ENCODE measurements at places on chromosomes 2 and 18.

DNA sequence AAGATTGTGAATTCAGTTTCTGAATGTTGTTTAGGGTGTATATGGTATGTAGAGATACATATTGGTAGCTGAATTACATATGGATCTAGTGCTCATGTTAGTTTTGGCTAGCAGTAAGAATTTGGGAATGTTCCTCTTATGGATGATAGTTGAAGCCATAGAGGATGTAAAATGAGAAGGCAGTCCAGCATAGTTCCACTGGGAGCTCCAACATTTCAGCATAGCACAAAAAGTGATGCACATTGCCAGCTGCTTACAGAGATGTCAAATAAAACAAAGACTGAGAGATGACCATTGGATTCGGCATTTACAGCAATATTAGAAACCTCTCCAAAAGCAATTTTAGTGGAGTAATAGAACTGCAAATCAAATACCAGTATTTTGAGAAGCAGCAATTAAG is 77.4 kb downstream of the EML4 start:
- no peak for DNase-seq

- DNase-seq: no peak
Measured at GRCh38 chr2:198662905-198663304, 794.8 kb downstream of the SATB2 start.

- DNase-seq: no peak
Measured at GRCh38 chr2:234272069-234272850, 221.8 kb downstream of the SPP2 start.

- no peak for DNase-seq
Measured at GRCh38 chr18:26653943-26654615, 105.7 kb upstream of the KCTD1 start.

GRCh38 chr2:50773211-50773932 is 258.6 kb downstream of the NRXN1 start:
- no peak for DNase-seq

DNA sequence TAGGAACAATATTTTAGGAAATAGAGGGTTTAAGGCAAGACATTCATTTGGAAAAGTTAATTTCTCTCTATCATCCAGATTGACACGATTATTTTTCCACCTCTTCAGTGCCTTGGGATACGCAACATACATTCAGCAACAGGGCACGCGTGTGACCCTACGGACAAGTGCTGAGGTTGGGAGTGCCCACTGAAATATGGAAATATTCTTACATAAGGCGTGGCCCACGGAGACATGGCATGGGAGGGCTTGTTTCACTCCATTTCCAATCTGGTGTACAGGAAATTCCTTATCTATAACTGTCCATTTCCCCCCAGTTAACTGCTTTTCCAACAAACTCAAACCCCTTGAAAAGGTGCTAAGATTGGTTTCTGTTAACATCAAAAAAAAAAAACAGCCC is 20.9 kb upstream of the KIDINS220 start:
- no peak for DNase-seq

- DNase-seq: no peak
Measured at GRCh38 chr18:63144748-63145147, 174.8 kb downstream of the BCL2 start.
